ENCODE measurements at places on chromosomes 2 and 18.

DNA sequence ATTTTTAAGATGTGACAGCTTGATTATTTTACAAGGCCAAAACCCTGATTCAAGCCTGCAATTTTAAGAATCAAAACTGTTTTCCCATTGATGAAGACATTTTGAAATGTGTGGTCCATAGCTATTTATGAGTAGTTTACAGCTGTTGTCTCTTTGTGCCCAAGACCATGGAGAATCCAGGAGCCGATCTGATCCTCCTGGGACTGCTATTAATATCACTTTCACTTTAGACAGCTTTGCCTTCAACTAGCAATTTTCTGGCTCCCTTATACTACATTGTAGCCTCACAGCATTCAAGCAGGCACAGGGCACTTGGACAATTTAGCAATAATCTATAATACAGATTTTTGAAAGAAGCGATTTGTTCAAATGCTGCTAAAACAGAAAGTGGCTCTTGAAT, 172.9 kb downstream of the SLC8A1 start:
- no peak for DNase-seq

- DNase-seq: no peak
These were observed 349.5 kb downstream of the TGIF1 start for GRCh38 chr18:3799515-3799914.

DNA sequence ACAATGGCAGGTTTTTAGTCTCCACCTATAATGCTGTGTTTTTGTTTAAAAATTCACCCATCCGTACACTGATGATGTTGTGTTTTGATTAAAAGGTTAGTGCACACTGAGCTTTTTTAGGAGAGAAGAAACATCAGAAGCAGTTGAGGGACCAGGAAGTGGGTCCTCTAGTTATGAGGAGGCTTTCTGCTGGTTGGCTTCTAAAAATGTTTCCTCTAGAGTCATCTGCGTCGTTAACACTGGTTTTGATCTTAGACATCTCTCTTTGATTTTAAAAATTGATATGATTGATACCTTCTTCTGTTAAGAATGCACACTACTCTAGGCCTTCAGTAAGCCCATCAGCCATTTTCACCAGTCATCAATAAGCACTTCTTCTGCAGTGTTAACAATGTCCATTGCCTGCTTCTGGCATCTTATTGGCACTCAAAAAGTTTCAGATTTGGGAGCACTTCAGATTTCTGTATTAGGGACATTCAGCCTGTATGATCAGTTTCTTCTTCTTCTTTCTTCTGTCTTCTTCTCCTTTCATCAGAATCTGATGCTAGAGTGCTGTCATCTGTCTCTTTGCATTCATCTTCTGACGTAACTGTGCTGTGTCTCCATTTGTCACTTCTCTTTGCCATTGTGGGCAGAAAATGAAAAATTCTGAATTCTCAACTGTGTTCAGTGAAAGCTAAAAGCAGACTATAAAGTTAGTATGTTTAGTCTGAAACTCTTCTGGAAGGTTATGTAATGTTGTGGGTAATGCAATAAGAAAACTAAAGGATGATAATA, 56.3 kb downstream of the PHLPP1 start:
- no peak for DNase-seq

DNA sequence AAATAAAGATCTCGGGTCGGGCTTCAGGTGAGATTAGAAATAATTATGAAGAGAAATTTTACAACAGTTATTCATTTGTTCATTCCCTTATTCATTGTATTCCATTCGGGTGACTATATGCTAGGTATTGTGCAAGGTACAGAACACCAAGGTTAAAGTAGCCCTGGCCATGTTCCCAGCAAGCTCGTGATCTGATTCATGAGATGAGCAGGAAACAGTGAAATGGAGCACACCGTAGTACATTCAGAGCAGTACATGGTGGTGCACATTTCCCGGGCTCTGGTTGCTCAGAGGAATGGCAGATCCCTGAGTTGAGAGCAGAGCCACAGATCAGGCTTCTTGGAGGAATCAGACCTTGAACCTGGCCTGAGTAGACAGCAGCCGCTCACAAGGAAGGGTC, 87.7 kb downstream of the PRKRA start:
- no peak for DNase-seq

- no peak for DNase-seq
These were observed 404.6 kb upstream of the CWC22 start for GRCh38 chr2:180411661-180412060.

DNA sequence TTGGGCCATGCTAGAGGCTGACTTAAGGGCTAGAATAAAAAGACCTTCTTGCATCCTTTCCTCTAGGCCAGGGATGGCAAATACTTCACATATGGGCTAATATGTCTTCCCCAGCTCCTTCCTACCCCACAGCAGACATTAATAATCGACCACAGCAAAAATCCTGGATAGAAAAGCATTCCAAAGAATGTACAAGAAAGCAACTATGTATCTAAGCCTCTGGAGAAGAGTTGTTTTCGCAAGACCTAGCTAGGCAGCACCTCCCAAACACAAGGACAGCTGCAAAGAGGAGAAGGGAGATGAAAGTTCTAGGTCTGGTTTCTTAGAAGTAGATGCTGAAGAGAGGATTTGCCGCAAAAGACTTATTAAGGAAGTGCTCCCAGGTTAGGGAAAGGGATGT, 372.6 kb downstream of the SLC4A3 start:
- DNase-seq: no peak

DNA sequence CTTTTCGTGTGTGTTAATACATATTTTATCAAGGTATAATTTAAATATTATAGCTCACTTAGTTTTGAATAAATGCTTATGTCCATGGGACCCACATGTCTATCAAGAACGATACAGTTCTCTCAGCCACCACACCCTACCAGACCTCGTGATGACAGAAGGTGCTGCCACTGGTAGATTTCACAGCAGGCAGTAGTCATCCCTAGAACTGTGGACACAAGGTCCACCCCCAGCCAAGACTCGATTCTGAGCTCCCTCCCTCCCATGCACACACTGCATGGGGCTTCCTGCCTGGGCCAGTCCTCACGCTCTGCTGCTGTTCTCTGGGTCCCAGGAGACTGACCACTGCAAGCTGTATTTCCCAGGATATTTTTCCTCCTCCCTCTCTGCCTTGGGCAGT, 26.5 kb upstream of the CREB1 start:
- no peak for DNase-seq

GRCh38 chr2:219570194-219570923, 980 bp downstream of the OBSL1 start:
- DNase-seq: no peak

DNA sequence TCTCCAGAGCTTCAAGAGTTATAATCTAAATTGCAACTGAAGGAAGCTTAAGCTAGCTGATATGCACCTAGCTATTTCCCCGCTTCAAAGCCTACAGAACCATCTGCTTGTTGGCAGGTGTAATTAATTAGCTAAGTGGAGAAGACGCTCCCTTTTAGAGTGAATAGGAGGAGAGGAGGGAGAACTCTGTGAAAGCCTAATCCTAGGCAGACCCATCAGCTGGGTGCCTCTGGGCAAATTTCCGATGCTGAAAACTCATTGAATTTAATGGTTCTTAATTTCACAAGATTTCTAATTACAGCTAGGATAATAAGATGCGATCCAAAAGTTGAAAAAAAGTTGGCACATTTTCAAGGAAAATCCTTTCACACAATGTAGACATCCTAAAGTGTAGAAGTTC, 735.9 kb downstream of the ERBB4 start:
- DNase-seq: no peak

GRCh38 chr18:32093102-32093511, 1.4 kb downstream of the RNF138 start:
- peak; percentile 4 for DNase-seq

DNA sequence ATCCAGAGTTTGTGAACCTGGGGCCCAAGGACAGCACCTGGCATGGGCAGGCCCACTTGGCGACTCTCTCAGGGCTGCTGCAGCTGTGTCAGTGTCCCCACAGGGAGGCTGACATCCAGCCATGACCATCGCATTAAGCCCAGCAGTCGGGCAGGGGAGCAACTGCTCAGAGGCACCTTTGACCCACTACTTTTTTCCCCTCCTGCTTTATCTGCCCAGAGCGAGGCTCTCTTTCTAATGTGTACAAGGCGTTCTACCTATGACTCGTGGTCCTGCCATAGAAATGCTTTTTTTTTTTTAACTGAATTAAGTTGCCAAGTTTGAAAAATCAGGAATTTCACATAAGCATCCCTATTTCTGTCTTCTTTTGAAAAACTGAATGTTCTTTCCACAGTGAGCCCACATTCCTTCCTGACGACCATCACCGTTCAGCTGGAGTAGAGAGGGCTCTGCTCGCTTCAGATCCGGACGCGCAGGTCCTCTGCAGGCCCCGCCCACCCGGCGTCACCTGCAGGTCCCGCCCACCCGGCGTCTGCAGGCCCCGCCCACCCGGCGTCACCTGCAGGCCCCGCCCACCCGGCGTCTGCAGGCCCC, 403 bp upstream of the CLUL1 start:
- peak; percentile 13 for DNase-seq

DNA sequence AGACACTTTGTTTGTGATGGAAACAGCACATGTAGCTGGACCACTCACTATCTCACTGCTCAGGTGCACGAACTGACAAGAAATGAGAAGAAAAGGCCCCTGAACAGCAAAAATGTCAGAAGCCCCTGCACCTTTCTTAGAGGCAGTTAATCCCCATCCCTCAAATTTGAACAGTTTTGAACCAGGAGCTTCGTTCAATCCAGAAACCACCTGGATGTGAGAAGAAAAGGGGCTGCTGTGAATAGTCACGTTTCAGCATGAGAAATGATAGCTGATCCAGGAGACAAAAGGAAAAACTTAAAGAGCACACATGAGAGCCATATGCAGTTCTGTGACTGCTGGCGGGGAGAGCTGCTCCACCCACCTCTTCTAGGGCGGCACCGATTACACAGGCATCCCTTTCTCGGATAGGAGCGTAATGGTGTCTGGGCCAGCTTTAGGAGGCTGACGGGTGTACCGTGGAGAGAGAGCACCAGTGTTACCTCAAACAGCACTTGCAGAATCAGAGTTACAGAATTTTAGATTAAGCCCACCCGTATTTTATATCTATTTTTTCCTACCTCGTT, 117.0 kb upstream of the EML6 start:
- no peak for DNase-seq

GRCh38 chr2:236582968-236583367, 13.3 kb downstream of the ACKR3 start:
- no peak for DNase-seq

- DNase-seq: no peak
These were observed 59.8 kb downstream of the EPAS1 start for GRCh38 chr2:46356991-46357390.

- peak; percentile 38 for DNase-seq
These were observed 966 bp downstream of the ADCY3 start for GRCh38 chr2:24919037-24919505.

- no peak for DNase-seq
These were observed 163.9 kb downstream of the TMEFF2 start for GRCh38 chr2:192030856-192031255.

Data from stimulated activated CD8-positive, alpha-beta memory T cell treated with anti-CD3 and anti-CD28 coated beads, Interleukin-2, amount 100 ng/mL, for 1 hour (primary cell).